Trophoblast cell (in vitro differentiated cells and primary cell): ENCODE measurements at places on chromosomes 6 and 20.

GRCh38 chr20:38346247-38346651 is at the start of gene LBP:
TSS of gene LBP (plus strand) at chr20:38346482. CDS start at chr20:38346517, 35 bp downstream.
- DNase-seq, result no peak

DNA sequence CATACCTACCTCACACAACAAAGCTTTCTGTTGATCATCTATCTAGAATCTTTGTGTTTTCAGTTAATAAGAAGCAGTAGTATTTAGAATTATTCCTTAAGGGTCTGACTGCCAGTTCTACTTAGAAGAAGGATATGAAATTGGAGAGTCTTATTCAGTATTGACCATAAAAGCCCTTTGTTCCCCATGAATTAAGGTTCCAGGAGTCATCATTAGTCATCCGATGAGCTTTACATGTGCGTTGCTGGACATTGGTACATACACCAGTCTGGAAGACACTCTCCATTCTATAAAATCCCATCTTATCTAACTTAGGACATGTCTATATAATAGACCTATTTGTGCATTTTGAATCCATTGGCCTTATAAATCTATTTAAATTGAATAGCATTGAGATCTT is 34.4 kb upstream of the RNF217 start:
- no peak for DNase-seq

DNA sequence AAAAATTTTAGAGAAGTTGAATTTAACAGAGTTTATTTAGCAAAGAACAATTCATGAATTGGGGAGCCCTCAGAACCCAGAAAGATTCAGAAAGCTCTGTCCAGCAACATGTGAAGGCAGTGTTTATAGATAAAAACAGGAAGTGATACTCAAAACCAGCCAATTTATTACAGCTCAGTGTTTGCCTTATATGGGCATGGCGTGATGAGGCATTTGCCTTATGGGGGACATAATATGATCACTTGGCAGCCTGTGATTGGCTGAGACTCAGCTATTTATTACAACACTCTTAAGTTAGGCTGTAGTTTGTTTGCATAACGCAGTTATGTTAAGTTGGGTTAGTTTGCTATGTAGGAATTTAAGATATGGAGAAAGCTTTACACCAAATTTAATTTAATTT is 11.5 kb downstream of the HLA-DPA1 start:
- DNase-seq, result no peak

DNA sequence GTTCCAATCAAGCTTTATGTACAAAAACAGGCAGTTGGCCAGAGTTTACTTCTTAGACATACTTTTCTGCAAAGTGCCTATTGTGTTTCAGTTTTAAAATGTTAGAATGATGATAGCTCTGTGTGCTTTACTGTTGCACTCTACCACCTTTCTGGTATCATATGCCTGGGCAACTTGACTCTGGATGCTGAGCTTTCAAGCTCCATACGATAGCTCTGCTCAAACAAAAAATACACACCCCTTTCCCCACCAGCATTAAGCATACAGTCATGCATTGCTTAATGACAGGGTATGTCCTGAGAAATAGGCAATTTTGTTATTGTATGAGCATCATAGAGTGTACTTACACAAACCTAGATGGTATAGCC is 123.1 kb downstream of the RCAN2 start:
- no peak for DNase-seq

- no peak for DNase-seq
These were observed 16.2 kb downstream of the KHDC1L start for GRCh38 chr6:73209117-73209516.

- DNase-seq, result no peak
These were observed 132.3 kb upstream of the SULF2 start for GRCh38 chr20:47917549-47918070.

- no peak for DNase-seq
These were observed 2.5 kb upstream of the HSPA12B start for GRCh38 chr20:3729811-3730540.

GRCh38 chr20:15806105-15806504 is 767.1 kb downstream of the KIF16B start:
- no peak for DNase-seq

DNA sequence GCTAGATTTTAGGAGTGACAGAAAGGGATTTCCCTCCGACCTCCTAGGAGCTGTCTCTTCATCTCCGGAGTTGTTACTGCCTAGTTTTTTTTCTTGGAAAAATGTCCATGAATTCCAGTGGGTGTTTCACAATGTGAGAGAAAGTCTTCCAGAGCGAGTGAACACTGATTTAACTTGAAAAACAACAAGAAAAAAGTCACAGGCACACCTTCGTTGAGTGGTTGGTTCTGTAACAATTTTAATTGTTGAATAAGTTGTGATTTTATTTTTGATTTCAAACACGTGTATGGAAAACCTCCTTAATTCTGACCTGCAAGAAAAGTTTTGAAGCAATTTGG is 2.9 kb downstream of the TFAP2C start:
- DNase-seq, result no peak

DNA sequence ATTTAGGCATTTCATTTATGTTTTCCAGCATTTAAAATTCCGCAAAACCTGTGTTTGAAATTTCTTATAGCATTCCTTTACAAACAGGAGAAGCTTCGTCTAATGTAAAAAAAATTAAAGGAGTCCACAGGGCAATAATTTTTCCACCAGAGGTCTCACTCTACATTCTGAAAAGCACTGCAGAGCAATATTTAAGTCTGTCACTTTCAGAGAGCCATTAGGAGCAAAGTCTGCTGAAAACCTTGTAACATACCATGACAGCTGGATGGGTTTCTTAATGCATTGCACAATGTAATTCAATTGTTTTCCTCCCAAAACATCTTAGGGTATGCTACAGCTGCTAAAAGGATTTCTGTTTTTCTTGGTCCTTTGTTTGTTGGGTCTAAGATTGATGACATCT is 18.0 kb downstream of the BAG2 start:
- DNase-seq, result peak; percentile 28

DNA sequence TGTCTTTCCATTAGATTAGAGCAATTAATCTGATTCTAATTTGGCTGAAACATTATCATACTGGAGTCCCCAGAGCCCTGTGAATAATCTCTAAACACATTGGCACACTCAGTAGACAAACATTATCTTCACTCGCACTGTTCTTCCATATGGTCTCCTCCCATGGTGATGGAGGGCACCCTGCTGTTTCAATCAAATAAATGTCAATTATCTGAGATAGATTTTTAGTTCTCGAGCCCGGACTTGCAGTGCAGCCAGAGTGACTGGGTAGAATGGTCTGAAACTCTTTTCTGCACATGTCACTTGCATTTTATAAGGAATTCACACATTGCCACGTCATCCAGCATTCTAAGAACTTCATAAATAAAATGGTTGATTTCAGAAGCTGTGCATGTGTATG is 90.6 kb upstream of the MAP3K7 start:
- DNase-seq, result no peak

GRCh38 chr6:5280920-5281319 is 19.6 kb downstream of the FARS2 start:
- DNase-seq, result no peak

GRCh38 chr20:6769903-6770785 is 2.7 kb downstream of the BMP2 start:
- DNase-seq, result no peak

DNA sequence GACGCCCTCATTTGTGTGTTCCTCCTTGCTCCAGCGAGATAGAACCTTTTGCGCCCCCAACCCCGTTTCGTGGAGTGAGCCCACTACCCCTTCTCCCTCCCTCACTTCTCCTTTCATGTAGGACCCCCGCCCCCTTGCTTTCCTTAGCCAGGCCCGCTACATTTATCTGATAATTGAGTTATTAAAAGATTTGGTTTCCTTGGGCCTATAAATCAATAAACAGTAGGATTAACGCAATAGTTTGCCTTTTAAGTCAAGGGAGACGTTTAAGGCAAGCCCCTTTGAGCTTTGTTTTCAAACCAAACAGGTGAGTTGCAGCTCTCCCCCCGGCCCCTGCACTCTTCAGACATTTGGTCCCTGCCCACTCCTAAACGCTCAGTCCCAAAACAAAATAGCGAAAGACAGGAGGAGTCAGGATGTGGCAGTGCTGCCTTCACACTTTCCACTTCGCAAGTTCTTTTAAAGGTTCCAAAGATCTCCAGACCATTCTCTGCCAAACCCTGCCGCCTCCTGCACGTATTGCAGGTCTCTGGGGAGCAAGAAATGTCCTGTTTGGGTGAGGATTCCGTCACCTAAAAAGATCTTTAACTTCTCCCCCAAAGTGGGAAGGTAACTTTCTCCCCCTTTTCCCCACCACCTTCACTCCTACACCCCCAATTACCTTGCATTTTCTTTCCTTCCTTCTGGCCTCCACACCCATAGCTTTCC is 27.6 kb downstream of the TFAP2B start:
- DNase-seq, result no peak

DNA sequence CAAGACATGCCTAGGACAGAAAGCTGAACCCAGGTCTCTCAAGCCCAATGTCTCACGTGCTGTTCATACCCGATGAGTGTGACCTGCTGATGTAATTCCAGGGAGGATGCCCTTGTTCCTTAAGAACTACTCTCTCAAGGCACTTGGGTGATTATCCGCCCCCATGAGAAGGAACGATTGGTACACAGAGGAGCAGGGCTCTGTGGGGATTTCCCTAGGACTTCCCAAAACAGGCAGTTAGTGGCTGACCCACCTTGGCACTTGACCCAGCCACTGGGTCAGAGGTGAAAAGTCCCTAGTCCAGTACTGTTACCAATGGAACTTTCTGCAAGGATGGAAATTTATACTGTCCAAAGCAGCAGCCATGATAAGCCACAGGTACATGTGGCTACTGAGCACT is 9.2 kb upstream of the BPIFB6 start:
- no peak for DNase-seq

DNA sequence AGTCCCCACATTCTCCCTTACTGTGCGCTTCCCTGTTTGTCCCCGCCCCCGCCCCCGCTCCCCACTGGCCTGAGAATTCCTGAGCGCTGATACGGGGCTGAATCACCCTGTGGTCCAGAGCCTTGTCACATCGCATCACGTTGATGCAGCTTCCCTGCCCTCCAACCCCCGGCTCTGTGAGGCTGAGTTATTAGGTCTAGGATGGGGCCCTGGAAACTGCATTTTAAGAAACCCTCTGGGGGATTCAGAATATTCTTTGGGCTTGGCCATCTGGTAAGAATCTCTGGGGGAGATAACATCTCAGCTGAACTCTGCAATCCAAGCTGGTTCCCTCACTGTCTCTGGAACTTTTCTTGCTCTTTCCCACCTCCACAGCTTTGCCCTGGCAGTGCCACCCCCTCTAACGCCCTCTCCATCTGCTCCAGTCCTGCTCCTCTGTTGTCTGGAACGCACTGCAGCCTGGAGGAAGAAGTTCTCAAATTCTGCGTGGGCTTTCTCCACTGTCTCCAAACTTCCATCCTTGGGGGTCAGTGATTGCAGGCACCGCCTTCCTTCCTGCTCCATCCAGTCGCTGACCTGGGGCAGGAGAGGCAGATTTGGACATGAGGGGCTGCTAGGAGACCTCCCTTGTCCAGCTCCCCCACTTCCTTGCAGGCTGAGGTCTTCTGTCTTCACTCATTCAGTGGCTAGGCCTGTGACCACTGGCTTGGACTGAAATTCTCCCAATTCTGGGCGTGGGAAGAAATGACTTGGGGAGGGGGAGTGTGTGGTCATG is 42.6 kb downstream of the KIAA1755 start:
- peak; percentile 35 for DNase-seq

DNA sequence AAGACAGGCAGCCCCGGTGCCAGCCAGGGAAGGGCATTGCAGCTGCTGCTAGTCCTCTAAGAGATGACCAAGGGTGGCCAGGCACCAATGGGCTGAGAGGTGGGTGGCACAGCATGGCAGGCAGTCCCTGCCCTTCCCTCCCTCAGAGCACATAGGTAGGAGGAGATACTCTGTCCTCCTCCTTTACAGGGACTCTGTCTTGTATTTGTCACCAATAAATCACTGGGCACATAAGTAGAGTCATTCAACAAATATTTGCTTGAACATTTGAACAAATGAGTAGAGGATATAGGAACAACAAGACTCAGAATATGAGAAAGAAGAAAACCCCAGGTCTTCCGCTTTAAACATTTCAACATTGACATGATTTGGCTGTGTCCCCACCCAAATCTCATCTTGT is 69.4 kb upstream of the CLDN20 start:
- DNase-seq, result no peak

GRCh38 chr6:108484016-108484415 is 76.7 kb upstream of the FOXO3 start:
- DNase-seq, result peak; percentile 4

DNA sequence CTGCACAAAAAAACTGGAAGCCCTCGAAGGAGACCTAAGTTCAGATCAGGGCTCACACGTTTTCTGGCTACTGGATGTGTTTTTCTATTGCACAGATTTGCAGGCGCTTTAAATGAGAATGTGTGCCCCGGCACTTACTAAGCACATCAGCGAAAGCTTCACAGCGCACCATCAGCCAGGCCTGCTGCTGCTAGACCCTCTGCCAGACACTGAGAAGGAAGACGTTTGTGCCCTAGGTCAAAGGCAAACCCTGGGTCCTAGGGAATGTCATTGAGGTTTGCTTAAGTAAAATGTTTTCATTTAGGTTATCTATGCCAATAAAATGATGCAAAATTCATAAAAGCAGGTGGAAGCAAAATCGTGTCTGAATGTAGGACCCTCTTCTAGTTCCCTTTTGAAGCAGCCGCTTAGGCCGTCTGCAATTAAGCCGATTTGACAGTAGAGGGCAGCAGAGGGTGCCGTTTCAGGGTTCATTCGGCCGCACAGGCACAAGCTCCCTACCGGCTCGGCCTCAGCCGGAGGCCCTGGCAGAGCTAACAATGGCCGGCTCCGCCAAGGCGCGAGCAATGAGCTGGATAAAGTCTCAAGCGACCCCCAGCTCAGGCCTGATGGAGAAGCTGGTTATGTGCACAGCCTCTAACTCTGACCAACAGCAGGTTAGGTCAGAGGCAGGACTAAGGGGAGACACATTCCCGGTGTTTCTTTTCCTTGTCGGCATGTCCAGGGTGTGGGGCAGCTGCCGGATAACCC is 107.2 kb upstream of the FOXA2 start:
- DNase-seq, result peak; percentile 55

DNA sequence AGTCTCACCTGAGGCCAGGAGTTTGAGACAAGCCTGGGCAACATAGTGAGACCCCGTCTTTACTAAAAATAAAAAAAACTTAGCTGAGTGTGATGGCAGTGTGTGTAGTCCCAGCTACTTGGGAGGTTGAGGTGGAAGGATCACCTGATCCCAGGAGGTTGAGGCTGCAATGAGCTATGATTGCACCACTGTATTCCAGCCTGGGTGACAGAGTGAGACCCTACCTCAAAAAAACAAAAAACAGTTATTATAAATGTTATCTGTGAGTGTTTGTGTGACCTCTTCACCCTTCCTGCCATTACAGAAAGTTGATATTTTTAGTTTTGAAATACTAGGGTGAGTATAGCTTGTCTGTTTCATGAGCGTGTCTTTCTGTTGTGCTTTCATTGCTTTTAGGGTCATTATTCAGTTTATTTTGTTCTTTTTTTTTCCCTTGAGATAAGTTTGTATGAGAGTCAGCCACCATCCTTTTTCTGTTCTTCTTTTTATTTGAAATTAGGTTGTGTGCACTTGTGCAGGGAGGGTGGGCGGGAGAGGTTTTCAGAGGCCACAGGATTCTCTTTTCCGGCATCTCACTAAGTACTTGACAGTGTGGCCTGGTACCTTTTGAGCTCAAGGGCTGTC is 26.2 kb downstream of the CDYL start:
- no peak for DNase-seq

- no peak for DNase-seq
These were observed 197.5 kb upstream of the JARID2 start for GRCh38 chr6:15048367-15048766.

GRCh38 chr6:75210885-75211739 is 5.3 kb upstream of the COL12A1 start:
- peak; percentile 36 for DNase-seq

- peak; percentile 94 for DNase-seq
These were observed 123.9 kb downstream of the RIN2 start for GRCh38 chr20:19881990-19882389.
